ENCODE measurements at places on chromosomes 7 and 10. TPM values are rescaled to one million over a fixed set of nuclear protein-coding genes. Genes with fewer than 3 reads are reported as not detected.

DNA sequence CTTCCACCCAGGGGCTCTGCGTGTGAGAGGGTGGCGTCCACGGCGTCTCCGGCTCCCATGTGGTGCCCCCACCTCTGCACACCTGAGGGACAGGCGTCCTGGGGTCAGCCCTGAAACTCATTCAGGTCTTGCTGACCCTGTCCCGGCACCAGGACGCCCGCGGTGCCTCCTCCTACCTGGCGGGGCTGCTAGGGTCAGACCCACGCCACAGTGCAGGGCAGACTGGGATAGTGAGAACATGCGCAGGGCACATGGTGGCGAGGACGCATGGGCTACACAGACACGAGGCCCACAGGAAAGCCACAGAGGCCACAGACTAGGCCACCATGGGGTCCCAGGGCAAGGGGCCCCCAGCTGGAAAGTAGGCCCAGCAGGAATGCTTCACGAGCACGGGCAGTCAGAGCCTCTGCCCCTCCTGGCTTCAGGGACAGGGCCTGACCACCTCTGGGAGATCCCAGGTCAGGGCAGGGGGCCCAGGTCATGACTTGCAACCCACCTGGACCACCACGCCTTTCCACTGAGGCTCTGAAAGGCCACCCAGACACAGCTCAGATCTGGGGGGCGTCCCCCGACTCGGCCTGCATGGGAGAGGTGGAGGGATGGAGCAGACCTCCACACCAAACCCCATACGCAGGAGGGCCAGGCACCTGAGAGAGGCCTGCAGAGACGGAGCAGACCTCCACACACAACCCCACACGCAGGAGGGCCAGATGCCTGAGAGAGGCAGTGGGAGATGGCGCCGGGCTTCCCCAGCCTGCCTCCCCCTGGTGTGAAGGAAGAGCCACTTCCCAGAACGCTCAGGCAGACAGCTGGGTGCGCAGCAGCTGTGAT is 188.6 kb downstream of the ELFN1 start:
- DNase-seq, result no peak

DNA sequence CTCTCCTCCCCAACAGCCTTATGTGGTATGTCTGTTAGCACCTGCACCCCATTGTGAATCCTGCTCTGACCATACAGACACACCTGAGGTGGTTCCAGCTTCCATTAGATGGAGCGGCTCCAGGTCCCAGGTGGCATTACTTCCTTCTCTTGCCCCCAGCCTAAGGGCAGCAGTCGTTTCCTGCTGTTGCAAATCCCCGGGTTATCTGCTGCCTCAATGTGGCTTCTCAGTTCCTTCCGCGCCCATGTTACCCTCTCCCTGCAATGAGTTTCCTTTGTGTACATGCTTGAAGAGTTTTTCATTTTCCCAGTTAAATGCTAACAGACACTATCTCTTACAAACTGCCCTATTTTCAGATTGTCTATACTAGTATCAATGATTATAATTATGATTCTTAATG is 62.8 kb upstream of the PRKCQ start:
- no peak for DNase-seq

MGAM2 gene
- 0.12 TPM for polyA plus RNA-seq

GRCh38 chr7:132580277-132580676 is 4.0 kb upstream of the PLXNA4 start:
- DNase-seq, result no peak

GDF10 gene
- 3.4 TPM for polyA plus RNA-seq

DNA sequence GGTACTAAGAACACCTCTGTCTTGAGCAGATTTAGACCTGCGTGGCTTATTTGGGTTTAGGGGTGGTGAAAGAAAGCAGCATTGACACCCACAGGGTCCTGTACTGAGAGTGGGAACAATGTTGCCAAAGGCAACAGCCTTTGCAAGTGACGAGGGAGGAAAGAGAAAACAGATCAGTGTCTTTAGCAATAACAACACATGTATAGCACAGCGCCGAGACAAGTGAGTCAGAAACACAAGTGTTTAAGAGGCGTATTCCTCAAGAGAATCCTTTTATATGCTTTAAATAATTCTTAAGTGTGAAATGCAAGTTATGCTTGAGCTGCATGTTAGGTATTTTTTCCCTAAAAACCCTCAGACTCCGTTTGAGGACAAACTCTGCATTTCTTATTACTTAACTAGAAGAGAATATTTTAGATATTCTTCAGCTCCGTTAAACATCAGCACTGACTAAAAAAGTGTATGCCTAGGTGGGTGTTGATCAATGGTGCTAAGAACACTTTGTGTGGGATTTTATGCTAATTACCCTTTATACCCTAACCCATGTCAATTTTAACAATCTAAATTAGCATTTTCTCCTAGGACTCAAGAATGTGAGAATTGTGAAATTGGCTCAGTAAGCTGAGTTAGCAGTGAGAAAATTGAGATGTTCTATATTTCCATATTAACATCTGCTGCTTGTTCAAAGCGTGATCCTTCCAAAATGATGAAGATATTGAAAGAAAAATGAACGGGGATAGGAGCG is 1095.4 kb upstream of the CELF2 start:
- no peak for DNase-seq

TMEM213 gene
- polyA plus RNA-seq, result 0.08 TPM

ELOVL3 gene
- 0.37 TPM for polyA plus RNA-seq

DNA sequence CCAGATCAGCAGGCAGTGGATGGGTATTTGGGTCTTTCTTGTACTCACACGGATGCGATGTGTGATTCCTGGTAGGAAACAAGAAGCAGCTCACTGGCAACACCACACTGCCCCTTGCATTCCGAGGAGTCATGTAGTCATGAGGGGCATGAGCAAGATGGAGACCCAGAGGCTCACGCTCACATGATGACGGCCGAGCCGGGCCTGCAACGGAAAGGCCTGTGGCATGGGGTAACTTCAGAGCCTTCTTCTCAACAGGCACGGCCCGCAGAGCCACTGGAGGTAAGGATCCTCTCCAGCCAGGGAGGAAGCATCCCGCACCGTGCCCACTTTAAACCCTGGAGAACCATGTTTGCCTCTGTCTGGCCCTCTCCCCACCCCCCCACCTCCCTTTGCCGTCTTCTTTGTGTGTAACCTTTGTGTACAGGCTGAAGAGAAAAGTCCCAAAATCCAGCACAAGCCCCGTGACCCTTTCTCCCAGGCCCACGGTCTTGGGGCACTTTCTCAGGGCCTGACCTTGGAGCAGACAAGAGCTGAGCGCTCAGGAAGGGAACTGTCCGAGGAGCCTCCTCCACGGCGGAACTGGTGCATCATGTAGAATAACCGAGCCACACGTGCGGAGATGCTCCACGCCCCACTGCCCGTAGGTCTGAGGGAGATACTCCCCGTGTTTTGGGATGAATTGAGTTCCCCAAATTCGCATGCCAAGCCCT is 516.4 kb downstream of the DNAJB6 start:
- no peak for DNase-seq

DNA sequence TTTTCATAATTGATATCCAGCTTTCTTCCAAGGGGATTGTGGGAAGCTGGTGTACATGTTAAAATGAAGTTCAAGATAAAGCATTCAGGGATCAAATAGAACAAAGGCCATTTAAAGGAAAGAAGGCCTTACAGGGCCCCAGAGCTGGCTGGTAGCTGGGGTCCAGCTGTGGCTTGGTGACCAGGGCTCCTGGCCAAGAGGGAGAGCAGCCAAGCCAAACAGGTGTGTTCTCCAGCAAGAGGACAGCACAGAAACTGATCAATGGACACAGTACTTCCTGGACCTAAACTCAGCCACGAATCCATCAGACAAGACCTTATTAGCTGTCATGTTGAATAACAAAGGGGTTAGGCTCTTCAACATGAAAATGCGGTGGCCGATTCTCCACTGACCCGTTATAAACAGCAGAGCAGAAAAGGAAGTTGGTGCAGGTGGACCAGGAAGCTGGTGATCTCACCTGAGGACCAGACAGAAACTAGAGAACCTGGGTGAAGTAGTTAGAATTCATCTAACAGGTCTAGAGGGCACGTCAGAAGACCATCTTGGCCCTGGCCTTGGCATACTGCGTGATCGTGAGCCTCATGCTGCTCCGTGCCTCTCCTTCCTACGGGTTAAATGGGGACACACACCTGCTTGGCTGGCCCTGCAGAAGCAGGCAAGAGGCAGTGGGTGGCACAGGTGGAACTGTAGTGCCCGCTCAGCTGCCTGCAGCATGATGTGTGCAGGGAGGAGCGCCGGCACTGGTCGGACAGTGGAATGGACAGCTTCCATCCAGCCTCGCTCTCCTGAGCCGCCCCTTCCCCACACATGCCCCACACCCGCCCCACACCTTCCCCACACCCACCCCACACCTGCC is 53.8 kb downstream of the PARP12 start:
- DNase-seq, result no peak

Data from muscle of back (tissue), 13 donors.